ENCODE measurements at places on chromosomes 11 and 22. TPM values are rescaled to one million over a fixed set of nuclear protein-coding genes. Genes with fewer than 3 reads are reported as not detected.

- no peak for DNase-seq
Observed at GRCh38 chr11:79314906-79315689, 125.7 kb downstream of the TENM4 start.

CABP4 gene
- total RNA-seq, result not detected

DNA sequence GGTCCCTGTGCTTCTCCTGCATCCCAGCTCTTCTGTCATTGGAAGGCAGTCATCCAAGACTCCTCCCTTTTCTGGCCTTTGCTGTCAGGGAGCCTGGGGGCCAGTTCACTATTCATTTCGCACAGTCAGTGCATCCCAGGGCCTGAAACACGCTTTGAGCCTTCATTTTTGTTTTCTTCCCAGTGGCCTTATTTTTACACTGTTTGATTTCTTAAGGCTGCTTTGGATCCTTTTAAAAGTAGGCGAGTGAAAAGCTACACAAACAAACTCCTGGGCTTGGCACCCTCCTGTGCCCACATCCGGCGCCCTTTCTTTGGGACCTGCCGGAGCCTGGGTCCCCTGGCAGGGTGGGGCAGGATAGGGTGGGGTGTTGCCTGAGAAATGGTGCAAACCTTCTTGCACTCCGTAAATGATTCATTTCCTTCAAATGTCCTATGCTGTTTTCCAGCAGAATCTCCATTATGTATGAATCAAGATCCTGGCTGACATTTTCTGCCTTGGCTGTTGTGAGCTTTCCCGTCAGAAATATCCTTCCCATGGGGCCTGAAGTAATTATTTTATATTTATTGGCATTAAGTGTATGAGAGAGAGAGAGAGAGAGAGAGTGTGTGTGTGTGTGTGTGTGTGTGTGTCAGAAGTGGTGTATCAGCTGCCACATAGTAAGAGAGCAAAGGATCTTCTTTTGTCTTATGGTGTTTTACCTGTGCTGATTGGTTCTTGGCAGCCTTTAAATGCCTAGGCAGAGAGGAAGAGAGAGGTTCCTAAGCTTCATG is 45.6 kb downstream of the BCR start:
- DNase-seq, result peak; percentile 40

TMPRSS6 gene
- total RNA-seq, result not detected

DNA sequence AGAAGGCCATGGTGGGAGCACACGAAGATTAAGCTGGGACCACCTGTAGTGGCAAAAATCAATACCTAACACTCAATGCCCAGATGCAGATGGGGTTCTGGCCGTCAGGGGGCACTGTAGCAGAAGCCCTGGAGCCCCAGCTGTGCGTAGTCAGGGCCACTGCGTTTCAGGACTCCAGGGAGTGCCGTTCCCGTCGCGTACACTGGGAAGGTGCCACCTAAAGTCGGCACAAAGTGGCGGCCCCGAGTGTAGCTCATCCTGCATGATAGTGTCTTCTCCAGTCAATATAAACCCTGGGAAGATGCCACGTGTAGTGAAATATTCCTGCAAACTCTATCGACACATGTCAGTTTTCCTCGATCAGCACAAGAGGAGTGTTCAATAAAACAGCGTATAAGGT is 123.8 kb upstream of the NTM start:
- DNase-seq, result no peak

VSTM5 gene
- 0.82 TPM for total RNA-seq

- no peak for DNase-seq
Observed at GRCh38 chr22:49735411-49735900, 92.2 kb downstream of the BRD1 start.

GRCh38 chr11:135033540-135033939 is 621.5 kb upstream of the B3GAT1 start:
- no peak for DNase-seq

DNA sequence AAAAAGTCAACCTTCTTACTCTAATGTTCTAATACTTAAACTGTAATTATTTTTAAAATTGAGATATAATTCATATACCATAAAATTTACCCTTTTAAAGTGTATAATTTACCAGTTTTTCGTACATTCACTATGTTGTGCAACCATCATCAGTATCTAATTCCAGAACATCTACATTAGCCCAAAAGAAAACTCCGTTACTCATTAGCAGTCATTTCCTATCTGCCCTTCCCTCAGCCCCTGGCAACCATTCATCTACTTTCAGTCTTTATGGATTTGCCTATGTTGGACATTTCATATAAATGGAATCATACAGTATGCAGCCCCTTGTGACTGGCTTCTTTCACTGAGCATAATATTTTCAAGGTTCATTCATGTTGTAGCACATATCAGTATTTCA is 22.2 kb downstream of the SGSM3 start:
- no peak for DNase-seq

GRCh38 chr11:36586543-36586942 is 7.8 kb upstream of the IFTAP start:
- DNase-seq, result no peak

ART1 gene
- total RNA-seq, result not detected
